ENCODE measurements at places on chromosomes 16 and 17. TPM values are rescaled to one million over a fixed set of nuclear protein-coding genes. Genes with fewer than 3 reads are reported as not detected.

- DNase-seq = no peak
Observed at GRCh38 chr16:75382611-75383010, 50.7 kb downstream of the CFDP1 start.

DNA sequence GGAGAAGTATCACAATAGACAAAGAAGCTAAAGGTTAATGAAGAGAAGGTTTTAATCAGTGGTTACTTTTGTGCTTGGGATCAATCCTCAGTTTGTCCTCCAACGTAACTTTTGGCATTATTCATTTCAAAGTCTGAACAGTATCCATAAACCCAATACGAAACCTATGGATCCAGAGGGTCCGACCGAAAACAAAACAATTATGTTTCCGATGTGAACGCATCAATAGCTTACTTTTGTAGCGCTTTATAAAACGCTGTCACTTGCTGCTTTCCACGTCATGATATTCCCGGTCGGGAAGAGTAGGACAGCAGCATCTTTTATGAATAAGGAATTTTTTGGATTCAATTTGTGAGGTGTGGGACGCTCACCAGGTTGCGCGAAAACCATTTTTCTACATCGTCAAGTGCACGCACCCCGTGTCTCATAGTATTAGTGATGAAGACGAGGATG lies 383.8 kb downstream of the ZFHX3 start:
- peak; percentile 38 for DNase-seq

DNA sequence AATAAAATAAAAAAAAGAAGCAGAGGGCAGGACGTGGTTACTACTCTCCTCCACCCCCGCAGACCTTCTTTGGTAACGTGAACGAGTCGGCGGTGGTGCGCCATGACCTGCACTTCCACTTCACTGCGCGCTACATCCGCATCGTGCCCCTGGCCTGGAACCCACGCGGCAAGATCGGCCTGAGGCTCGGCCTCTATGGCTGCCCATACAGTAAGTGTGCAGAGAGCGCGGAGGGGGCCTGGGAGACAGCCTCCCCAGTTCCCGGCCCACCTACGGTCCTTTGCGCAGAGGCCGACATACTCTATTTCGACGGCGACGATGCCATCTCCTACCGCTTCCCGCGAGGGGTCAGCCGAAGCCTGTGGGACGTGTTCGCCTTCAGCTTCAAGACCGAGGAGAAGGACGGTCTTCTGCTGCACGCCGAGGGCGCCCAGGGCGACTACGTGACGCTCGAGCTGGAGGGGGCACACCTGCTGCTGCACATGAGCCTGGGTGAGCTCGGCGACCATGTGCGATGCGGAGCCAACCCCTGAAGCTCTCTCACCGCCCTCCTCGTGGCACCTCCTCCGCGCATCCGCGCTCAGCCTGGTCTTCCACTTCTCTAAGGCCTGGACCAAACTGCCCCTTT lies 2.7 kb downstream of the CNTNAP1 start:
- DNase-seq = no peak

DNA sequence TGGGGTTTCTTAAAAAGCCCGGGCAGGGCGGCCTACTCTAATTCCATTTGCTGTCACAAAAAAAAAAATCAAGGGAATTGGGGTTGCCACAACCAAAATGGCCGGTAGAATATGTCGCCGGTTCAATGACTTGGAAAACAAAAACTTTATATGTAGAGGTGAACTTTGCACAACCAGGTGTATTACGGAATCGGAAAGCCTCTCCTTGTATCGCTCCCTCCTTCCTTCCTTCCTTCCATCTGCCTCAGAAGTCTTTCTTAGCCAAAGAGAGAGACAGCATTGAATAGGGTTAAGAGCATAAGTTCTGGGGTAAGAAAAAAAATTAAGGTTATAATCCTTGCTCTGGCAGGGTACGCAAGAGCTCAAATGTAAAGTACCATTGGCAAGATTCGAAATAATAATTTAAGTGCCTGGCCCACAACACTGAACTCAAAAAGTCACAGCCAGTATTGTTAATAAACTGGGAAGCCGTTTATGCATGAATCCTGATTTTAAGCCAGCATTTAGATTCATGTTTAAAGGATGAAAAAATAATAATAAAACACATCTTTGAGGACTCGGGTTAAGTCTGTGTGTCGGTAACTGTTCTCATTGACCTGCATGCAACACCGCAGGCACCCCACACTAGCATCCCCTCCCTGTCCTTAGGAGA lies 522 bp upstream of the GLG1 start:
- DNase-seq = no peak

- DNase-seq = peak; percentile 59
Observed at GRCh38 chr17:46889992-46890564, 32.9 kb upstream of the GOSR2 start.

RTN4RL1 gene
- total RNA-seq = 19.6 TPM

MPV17L gene
- total RNA-seq = 2.7 TPM

All from endodermal cell (in vitro differentiated cells).